ENCODE measurements at places on chromosomes 7 and 10. TPM values are rescaled to one million over a fixed set of nuclear protein-coding genes. Genes with fewer than 3 reads are reported as not detected.

The OR2A5 gene
- not detected for total RNA-seq

The CDCA7L gene
- 46.6 TPM for total RNA-seq

The INA gene
- 0.28 TPM for total RNA-seq

The GIMAP2 gene
- total RNA-seq, result 0.55 TPM

The PTPRN2 gene
- total RNA-seq, result 0.71 TPM

The SPDYE2 gene
- not detected for total RNA-seq

The ZDHHC6 gene
- total RNA-seq, result 22.6 TPM

The SKAP2 gene
- total RNA-seq, result 8.5 TPM

The ANKRD2 gene
- 1.2 TPM for total RNA-seq

The CALHM2 gene
- 21.0 TPM for total RNA-seq

The HMX3 gene
- not detected for total RNA-seq

The ITPRID1 gene
- total RNA-seq, result not detected

The DEPP1 gene
- total RNA-seq, result 22.6 TPM

The ZNF736 gene
- total RNA-seq, result 5.5 TPM
